ENCODE measurements at places on chromosomes 1 and 21.
A peak's percentile ranks its signal among the peaks of the same experiment; 100 is the strongest.

GRCh38 chr1:218887141-218887925, 286.3 kb upstream of the LYPLAL1 start:
- DNase-seq = no peak

GRCh38 chr1:8232036-8232757, 85.7 kb upstream of the SLC45A1 start:
- no peak for DNase-seq

GRCh38 chr1:171258429-171258828, 10.1 kb downstream of the FMO1 start:
- DNase-seq = no peak

DNA sequence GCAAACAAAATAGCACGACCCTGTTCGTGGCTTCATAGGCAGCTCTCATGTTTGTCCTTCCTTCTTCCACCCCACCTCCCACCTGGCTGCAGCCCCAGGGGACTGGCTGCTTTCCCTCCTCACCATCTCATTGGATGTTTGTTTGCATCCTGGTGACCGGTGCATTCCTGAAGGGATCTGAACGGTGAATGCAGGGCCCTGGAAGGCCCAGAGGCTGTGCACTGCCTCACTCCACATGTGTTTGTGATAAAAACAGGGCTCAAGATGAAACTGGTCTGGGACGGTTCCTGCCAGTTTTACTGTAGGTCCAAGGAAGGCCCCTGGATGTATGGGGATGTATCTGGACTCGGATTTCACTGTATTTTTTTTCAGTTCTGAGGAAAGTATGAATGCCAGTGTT, 42.8 kb downstream of the CNN3 start:
- no peak for DNase-seq

GRCh38 chr1:7454052-7454815, 316.9 kb upstream of the VAMP3 start:
- no peak for DNase-seq

DNA sequence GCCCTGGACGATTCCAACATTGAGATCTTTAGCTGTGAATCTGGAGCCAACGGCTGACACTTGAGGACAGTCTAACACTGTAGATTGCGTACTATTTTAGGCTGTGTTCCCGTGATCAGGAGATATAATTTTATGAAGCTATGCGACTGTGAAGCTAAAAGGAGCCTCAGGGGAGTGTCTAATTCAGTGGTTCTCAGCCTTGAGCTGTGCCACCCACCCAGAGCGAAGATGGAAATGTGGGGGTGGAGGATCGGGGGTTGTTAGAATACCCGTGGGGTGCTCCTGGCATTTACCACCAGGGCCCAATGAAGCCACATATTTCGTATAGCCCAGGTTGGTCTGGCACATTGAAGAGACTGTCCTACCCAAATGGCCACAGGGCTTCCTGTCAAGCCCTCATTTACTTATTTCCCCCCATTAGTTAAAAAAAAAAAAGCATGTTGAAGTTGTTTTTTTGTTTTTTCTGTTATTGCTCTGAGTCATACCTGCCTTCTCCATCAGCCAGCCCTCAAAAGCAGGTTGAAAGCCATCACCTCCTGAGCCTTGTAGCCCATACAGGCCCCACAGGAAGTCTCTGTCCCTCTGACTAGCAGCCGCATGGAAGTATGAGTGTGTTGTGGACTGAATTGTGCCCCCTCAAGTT, 141.7 kb downstream of the GALNT2 start:
- no peak for DNase-seq

- DNase-seq = no peak
Measured at GRCh38 chr1:58799650-58800049, 15.8 kb upstream of the JUN start.

- no peak for DNase-seq
Measured at GRCh38 chr1:202235003-202235660, 41.5 kb downstream of the LGR6 start.

- no peak for DNase-seq
Measured at GRCh38 chr1:231818337-231818736, 191.7 kb downstream of the DISC1 start.

GRCh38 chr1:897226-897625, 26.5 kb upstream of the SAMD11 start:
- peak; percentile 16 for DNase-seq

- DNase-seq = no peak
Measured at GRCh38 chr1:95384567-95384966, 150.6 kb downstream of the RWDD3 start.

DNA sequence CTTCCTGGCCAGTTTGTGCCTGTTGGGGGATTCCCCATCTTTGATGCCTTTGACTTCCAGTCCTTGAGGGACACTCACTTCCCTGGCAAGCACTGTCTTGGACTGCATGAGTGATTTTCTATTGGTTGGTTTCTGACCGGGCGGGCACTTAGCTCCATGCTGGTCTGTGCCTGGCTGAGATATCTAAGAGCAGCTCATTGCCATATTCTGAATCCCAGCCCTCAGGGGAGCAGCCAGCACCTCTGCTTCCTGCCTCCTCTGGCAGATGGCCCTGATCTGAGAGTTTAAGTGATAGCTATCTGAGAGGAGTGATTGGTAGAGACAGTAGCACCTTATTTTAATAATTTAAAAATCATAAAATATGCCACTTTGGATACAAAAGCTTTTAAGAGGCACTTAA, 52.5 kb downstream of the DISC1 start:
- no peak for DNase-seq

GRCh38 chr1:212457740-212458338, 25.1 kb downstream of the NENF start:
- DNase-seq = peak; percentile 67

- no peak for DNase-seq
Measured at GRCh38 chr1:96533820-96534219, 187.8 kb upstream of the PTBP2 start.

GRCh38 chr21:37565530-37566223, 199.1 kb downstream of the DYRK1A start:
- DNase-seq = peak; percentile 13

DNA sequence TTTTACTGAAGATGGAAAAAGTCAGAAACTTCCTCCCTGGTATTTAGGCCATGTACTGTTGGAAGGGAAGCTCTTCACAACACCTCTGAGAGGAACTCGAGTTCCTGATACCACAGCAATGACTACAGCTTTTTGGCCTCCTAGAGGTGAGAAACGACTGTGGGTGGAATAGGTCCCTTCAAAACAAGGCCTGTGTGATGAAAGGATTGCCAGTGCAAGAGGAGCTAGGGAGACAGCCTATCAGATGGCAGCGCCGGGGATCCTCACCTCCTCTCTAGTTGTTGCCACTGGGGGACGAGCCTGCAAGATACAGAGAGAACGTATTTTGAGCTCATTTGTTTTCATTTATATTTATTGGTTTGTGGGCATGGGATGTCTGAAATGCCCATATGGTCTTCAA, 187.8 kb upstream of the KCND3 start:
- no peak for DNase-seq

- DNase-seq = no peak
Measured at GRCh38 chr21:44854391-44854663, 19.2 kb downstream of the PTTG1IP start.

- no peak for DNase-seq
Measured at GRCh38 chr1:31764312-31765040, at the start of gene ADGRB2. ADGRB2 (minus strand) TSS chr1:31764340; CDS start chr1:31757221, 7,119 bp downstream.

DNA sequence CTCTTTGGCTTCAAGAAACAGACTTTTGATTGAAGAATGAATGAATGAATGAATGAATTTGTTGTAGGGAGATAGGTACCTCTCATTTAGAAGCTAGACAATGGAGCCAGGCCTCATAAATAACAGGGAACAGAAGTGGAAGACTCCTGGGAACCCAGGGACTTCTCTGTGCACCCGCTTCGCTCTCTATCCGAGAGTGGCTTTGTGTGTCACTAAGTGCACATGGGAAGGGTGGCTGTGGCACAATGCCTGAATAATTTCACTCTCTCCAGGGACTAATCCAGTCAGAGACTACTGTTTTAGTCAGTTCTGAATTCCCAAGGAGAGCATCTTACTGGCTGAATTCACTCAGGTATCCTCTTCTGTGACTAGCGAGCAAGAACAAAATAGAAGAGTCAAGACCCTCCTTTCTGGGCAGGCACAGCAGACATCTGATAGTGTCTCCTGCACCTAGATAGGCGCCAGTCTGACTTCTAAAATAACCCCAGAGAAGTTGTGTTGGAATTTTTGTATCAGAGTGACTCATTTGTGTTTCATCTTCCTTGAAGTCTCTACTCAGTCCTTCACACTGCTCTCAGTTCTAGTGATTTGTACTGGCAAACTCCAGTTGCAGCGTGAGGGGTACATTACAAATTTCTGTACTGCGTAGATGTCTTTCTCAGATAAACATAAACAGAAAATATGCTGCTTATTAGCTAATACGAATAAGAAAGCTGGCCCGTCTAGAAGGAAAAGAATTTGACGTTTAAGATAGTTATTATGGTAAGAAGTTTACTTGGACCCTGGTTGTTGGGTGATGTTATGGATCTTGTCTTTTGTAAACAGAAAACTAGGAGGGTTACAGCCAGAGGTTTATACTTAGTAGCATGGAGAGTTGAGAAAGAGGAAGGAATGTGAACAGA, 34.0 kb downstream of the BACH1 start:
- DNase-seq = no peak

GRCh38 chr1:241772932-241773500, 75.0 kb upstream of the EXO1 start:
- DNase-seq = no peak

DNA sequence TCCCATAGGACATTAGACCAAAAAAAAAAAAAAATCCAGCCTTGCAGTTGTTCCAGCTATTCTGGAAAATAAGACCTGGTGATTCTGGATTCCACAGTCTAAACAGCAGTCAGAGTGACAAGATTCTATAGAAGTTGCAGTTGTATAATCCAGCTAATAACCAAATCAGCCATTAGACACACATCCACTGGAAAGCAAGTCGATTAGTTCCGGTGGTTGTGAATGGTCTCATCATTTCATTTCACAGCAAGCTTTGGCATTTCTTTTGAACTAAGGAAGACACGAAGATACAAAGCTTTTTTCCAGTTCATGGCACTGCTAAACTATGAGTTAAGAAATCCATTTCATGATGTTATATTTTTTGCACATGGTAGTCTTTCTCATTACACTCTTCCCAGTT, 54.4 kb upstream of the FAM89A start:
- no peak for DNase-seq

GRCh38 chr1:7223334-7224080, 438.3 kb downstream of the CAMTA1 start:
- DNase-seq = no peak

DNA sequence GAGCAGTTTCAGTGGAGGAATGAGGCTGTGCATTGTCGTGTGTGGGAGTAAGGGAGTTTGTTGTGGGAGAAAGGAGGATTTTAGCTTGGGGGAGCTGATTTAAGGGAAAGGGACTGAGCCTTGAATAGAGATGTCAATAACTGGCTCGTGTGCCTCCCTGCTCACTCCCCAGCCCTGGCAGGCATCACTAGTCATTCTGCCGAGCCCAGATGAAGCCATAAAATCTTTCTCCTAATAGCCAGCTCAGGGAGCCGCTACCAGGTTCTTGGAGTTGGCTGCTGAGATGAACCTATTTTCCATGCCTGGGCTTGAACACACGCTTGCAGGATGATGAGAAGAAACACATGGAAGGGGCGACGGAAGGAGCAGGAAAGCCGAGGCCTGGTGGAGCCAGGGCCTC, 65.0 kb upstream of the POU3F1 start:
- DNase-seq = no peak

- no peak for DNase-seq
Measured at GRCh38 chr1:85137660-85138059, 63.2 kb downstream of the SYDE2 start.

DNA sequence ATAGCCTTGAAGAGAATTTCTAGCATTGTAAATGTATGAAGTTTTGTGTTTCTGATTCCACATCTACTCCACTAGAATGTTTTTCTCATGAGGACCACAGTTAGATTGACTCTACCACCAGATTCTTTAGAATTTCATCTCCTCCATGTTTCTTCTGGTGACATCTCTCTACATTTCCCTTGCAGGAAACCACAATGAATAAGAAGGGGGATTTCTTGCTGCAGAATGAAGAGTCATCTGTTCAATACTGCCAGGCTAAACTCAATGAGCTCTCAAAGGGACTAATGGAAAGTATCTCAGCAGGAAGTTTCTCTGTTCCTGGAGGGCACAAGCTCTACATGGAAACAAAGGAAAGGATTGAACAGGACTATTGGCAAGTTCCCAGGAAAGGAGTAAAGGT, 18.6 kb downstream of the GBP6 start:
- DNase-seq = no peak

- DNase-seq = no peak
Measured at GRCh38 chr1:93416183-93416582, 31.7 kb upstream of the FNBP1L start.

DNA sequence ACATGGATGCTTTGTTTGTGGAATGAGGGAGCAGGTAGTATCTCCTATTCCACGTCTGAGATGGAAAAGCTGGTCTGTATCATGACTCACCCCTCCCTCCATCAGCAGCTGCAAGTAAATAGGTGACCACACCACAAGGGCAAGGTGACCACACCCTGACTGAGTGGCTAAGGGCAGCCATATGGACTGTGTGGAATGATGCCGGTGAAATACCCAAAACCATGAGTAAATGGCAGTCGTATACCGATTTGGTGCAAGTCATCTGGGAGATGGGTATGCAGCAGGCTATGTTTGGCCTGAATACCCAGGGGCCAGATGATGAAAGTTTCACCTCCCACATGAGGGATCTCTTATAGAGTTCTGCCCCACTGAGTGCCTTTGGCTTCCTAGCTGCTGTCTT, 15.8 kb upstream of the UBE2U start:
- DNase-seq = no peak

GRCh38 chr1:193141804-193142203, 20.0 kb downstream of the CDC73 start:
- no peak for DNase-seq

- no peak for DNase-seq
Measured at GRCh38 chr1:84644472-84644871, 45.8 kb downstream of the SSX2IP start.

DNA sequence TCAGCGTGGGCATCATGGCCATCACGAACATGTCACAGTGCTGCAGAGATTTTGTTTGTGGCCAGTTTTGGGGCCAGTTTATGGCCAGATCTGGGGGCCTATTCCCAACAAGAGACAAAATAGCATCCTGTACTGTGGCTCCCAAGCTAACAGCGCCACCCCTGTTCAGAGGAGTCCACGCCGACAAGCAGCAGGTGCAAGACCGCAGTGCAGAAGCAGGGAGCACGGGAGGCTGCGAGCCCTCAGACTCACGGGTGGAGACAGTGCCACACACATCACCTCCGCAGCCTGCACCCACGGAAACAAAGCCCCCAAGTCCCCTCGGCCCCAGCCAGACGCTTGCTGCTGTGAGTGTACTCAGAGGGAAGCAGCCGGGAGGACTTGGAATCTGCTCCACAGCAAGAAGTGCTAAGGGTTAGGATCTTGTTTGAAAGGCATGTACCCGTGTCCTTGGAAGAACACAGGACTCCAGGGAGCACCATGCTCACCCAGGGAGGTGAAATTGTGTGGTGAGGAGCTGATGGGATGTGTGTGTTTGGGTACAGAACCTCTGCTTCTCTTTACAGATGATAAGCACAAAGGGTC, 7.1 kb downstream of the TCP10L start:
- no peak for DNase-seq

DNA sequence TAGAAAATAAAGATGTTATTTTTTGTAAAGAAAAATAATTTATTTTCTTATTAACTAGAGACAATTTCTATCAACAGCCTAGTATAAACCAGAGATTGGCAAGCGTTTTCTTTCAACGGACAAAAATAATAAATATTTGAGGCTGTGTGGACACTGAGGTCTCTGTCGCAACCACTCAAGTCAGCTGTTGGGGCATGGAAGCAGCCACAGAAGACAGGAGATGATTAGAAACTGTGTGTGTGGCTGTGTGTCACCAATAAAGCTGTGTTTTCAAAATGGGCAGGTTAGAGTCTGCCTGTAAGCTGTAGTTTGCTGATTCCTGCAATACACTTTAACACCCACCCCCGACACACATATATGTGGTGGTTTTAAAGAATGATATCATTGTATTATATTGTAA, 200.6 kb upstream of the HMCN1 start:
- DNase-seq = peak; percentile 51

All from CD14-positive monocyte (primary cell).